Smooth muscle cell of the brain vasculature (primary cell): ENCODE measurements at places on chromosomes 13 and 19.

- no peak for DNase-seq
These were observed 5.1 kb downstream of the CD37 start for GRCh38 chr19:49340069-49340864.

DNA sequence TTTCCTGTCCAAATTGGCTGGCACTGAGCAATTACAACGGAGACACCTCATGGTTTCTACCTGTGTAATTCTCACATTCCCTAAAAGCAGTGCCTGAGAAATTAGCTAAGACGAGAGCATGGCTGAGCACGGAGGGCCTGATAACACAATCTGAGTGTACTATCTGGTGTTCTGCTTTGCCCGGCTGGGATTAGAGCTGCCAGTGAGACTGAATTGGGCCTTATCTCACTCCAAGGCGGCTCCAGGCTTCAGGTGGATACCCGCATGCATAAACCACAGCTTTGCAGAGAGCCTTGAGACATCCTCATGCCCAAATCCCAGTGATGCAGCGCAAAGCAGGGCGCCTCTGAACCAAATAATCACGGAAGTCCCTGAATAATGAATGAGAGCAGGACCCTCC, 172.3 kb downstream of the OXGR1 start:
- no peak for DNase-seq

DNA sequence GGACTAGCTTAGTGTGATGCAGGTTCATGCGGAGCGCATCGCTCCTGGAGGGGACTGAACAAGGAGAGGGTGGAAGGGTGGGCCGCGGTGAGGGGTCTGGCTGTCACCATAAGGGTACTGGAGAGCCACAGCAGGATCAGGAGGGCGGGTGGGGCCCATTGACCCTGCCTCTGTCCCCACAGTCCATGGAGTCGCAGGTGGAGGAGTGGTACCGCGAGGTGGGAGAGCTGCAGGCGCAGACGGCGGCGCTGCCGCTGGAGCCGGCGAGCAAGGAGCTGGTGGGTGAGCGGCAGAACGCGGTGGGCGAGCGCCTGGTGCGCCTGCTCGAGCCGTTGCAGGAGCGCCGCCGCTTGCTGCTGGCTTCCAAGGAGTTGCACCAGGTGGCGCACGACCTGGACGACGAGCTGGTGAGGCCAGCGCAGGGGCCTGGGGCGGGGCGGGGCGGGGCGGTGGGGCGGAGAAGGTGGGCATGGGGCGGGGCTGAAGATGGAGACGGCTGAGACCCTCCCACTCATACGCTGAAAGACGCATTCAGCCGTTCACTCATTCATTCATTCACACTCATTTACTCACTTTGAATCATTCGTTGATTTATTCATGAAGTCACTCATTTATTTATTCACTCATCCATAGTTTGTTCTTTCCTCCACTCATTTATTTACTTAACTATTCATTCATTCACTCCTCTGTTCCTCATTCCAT, 27.5 kb upstream of the SHKBP1 start:
- no peak for DNase-seq

DNA sequence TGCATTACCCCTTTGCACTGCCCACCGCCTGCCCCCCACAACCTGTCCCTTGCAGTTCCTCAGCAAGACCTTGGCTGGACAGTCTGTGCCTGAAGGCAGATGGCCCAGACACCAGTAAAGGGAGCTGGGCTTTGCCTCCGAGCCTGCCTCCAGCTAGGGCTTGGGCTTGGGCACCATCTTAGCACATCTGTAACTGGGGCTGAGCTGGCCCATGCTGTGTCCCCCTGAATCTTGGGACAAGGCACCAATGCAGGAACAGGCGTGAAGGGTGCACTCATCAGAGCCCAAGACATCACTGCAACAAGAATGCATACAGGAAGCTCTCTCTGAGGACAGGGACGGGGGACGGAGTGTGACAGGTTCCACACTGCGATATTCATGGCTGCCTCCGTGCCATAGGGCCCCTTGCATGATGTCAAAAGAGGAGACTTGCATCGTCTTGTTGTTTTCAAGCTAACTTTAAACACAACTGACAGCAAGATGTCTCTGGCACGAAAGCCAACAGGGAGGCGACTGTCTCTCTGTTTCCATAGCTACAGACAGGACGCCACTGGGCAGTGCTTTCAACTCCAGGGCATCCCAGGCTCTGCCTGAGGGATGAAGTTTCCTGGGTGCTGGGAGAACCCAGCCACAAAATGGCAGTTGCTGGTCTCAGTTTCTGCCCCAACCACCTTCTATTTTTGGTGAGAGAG, 8.7 kb upstream of the CHST8 start:
- no peak for DNase-seq

DNA sequence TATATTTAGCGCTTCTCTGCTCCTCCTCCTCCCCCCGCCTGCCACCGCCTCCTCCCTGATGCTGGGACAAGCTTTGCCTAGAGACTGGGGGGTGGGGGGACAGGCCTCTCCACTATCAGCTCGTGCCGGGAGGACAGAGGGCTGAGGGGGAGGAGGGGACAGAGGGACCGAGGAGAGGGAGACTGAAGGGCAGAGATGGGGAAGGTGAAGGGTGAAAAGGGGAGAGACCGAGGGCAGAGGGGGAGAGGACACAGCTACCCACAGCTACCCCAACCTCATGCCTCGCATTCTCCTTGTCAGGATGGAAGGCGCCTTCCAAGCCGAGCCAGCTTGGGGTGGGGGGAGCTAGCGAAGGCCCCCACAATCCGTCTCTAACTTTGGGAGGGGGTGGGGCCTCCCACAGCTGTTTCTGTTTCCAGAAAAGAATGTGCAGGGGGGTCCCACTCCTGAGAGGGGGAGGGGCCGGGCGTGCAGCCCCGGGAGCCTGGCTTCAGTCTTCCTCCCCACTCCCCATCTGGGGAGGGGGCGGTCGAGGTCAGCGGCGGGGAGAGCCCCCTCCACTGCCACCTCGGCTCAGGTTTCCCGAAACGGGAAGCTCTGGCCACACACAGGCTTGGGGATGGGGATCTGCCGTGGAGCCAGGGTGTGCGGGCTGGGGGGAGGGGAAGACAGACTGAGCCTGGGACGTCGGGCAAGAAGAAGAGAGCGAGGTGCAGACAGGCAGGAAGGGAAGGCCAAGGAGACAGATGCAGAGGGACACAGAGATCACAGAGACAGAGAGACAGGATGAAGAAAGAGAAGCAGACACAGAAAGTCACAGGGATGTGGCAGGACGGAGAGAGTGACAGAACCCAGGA, 1.6 kb downstream of the DACT3 start:
- no peak for DNase-seq

DNA sequence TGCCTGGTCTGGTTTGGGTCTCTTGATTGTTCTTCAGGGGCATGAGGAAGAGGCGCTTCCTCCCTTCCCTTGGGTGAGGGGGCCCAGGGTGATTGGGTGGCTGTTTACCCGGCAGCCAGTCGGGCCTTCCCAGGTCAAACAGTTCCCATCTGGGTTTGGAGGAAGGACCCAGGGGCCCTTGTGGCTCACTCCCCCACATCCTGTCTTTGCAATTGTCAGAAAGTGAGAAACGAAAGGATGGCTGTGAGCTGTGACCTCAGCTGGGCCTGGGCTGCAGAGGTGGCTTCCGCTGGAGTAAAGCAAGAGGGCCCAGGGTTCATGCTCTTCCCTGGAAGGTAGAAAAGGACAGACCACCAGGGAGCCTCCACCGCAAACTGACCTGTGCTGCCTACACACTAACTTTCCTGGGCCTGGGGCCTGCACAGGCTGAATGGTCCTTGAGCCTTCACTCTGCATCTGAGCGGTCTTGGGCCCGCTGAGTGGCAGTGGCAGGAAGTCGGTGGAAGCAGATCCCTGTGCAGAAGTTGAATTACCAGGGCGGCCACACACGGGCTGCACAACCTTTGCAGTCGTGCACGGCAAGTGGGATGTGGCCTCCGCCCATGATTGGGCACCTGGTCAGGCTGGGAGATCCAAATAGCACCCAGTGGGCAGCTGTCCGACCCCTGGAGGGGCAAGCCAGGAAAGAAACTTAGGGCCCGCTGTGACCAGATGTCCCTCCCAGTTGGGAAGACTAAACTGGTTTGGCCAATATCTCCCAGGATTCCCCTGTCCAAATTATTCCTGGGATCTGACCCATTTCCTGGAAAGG, 5.3 kb upstream of the CD79A start:
- DNase-seq: no peak

DNA sequence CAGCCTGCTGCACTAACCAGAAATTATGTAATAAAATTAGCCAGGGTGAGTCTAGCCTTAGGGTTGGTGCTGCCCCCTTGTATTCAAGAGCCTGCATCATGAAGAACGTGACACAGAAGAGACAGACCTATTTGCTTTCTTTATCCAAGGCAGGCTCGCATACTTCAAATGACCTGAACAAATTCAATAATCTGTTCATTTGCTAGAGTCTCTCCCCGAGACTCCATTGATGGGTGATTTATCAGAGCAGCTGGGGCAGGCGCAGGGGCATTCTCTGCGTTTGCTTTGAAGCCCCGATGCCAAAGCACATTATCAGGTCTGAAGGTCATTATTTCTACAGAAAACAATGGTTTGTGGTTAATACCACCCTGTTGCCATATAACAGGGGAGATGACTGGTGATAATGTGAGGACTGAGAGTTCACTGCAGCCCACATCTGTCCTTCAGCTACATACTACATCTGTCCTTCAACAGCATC, 520.3 kb downstream of the DIAPH3 start:
- DNase-seq: no peak

- DNase-seq: no peak
These were observed 43.1 kb upstream of the AMER2 start for GRCh38 chr13:25215253-25215575.

DNA sequence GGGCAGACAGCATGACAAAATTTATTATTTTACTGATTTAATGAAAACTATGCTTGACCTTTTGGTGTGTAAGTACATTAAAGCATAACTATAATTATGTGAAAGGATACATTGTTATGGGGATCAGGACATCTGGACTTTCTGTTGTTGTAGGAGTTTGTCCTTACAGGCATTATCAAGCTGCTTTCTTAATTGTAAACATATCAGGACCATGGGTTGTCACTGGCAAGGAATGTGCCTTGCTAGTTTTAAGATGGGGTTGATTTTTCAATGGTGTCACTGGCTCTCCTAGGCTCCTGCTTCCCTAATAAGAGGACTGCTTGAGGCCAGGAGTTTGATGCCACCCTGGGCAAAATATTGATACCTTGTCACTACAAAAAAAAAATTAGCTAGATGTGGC, 32.6 kb downstream of the KBTBD6 start:
- no peak for DNase-seq

DNA sequence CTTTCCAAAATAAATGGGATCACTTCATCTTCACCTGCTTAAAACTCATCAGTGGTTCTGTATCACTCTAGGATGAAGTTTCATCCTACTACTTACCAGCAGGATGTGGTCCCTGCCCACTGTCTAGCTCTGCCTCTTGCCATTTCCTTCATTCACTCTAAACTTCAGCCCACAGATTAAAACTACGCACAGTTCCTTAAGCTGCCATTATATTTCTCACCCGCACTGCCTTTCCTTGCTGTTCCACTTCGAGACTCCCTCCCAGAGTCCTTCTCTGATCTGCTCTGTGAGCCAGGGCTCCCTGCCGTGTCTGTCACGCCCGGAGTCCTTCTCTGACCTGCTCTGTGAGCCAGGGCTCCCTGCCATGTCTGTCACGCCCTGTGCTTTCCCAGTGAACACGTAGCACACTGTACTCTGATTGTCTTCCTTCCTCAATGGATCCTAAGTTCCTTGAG, 52.0 kb upstream of the NPAS1 start:
- no peak for DNase-seq

DNA sequence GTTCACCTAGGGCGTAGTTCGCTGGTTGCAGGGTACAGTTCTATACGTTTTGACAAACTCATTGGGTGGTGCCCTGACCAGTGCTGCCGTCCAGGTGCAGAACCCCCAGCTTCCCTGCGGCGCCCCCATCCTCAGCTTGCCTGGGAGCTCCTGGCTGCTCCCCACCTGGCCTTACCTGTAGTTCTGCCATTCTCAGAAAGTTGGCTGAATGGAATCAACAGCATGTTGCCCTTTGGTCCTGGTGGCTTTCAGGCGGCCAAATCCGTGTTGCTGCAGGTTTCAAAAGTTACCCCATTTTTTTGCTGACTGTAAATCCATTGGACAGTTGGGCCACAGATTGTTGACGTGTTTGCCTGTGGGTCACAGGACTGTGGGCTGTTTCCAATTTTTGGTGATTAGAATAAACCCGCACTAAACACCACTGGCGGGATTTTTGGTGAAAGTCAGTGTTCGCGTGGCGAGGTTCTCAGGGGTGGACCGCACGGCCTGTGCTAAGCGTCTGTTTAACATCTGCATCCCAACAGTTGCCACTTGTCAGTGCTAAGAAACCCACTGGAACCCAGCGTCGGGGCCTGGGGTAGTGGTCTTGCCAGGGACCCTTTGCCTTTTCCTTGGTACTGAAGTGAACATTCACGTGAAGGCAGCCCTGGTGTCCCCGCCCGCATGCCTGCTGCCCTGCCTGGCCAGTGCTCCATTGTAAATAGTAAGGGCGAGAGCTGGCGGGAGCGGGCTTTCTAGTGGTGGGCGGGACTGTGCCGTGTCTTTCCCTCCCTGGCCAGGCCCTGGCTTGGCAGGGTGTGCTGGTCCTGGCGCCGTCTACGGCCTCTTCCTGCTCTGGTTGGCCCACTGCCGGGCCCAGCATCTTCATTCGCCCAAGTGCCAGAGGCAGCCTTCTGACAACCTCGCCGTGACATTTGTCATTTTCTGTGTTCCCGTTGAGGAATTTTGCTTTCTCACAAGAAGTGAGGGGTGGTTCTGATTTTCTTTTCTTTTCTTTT, 3.3 kb downstream of the DOT1L start:
- DNase-seq: no peak

GRCh38 chr13:91576590-91576989, 178.2 kb downstream of the GPC5 start:
- no peak for DNase-seq

DNA sequence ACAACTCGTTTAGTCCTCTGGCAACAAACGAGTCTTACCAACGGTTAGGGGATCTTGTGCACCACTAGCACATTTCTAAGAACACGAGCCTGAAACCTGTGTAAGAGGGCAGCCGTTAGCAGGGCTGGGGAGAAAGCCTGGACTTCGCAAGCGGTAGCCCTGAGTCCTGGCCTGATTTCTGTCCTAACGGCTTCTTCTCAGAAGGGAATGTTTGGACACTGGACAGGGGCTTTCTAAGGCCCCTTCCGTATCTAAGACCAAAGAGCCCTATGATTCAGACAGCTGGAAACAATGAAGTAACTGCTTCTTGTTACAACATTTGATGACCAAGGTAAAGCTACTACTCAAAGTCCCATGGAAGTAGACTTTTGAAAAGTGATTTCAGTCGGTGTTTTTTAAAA, 2.2 kb downstream of the ANKRD10 start:
- no peak for DNase-seq

DNA sequence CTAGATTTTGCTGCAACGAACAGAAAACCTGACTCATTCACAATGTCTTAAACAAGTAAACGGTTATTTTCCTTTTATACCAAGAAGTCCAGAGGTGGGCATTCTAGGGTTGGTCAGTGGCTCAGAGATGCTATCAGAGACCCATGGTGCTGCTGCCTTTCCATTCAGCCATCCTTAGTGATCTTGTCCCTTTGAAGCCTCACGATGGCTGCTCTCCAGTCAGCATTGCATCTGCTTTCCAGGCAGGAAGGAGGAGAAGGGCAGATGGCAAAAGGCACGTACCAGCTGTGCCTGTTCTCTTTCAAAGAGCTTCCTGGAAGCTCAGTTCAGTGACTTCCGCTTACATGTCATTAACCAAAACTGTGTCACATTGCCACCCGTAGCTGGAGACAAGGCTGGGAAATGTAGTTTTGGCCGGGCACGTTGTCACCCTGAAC, 30.1 kb downstream of the WDFY2 start:
- DNase-seq: no peak
